ENCODE measurements at places on chromosomes 12 and 14.

GRCh38 chr12:49706351-49707127, 666 bp downstream of the FMNL3 start:
- DNase-seq: peak; percentile 48

GRCh38 chr12:57553343-57554202, 3.7 kb downstream of the KIF5A start:
- no peak for DNase-seq

- no peak for DNase-seq
Observed at GRCh38 chr12:124160097-124160756, 134.7 kb upstream of the RFLNA start.

DNA sequence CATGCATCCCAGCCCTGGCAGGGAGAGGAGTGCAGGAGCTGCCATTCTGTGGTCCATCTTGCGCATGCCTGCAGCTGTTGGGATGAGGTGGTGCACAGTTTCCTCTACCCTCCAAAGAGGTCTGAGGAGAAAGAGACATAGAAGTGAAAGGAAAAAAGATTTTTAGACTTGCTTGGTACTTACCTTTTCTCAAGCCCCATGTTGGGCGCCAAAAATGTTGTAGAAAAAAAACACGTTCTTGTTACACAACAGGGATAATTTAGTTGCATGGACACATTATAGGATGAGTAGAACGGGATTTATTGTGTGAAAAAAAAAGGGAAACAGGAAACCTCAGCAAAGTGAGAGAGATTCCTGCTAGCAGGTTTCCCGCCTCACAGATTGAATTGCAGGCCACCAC, 244.4 kb upstream of the GARIN2 start:
- DNase-seq: peak; percentile 28

DNA sequence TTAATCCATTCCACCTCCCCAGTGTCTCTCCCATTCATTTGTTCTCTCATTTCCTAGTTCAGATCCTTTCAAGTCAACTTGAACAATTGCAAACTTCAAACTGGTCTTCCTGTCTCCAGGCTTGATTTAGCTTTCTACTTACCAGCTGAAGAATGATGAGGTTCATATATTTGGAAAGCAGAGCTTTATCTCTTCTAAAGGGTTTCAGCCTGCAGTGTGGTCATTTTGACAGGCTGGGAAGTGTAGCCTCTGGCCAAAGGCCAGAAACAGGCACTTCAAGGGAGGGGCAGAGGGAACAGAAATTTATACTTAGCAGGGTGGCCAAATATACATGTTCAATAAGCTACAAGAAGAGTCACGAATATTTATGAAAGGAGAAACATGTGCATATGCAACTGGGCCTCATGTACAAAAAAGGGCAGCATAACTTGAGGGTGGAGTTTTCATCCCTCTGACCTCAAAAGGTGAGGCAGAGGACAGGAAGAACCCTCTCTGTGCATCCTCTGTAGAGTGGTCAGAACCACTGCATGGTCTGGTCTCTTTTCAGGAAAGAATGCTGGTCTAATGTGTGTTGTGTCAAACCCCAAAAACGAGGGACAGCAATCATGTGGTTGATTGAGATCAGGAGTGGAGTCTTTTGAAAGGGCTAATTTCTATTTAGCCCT, 34.0 kb upstream of the HECTD1 start:
- no peak for DNase-seq

DNA sequence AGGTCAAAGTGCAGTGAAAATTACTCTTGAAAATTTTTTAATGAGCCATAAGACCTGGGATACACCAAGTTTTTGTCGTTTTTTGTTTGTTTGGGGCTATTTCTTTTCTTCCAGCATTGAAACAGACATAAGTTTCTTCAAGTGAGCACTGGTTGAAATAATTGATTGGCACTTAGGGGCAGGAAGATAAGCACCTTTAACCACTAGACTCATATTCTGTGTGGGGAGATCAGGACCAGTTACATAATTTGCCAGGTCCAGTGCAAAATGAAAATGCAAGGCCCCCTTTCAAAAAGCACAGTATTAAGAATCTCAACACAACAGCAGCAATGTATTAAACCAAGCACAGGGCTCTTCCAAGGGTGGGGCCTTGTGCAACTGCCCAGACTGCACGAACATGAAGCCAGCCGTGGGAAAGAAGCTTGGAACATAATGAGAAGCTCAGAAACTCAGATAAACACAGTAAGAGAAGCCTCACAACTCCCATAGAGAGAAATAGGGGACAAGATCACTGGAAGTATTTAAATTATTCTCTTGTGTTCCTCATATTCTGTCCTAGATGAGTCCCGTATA, 3.2 kb upstream of the TCP11L2 start:
- DNase-seq: no peak

- no peak for DNase-seq
Observed at GRCh38 chr12:7064516-7064915, 4.0 kb downstream of the C1S start.

- DNase-seq: peak; percentile 93
Observed at GRCh38 chr12:56634837-56635791, 5.0 kb upstream of the BAZ2A start.

GRCh38 chr12:88994537-88994936, 357.8 kb downstream of the DUSP6 start:
- peak; percentile 16 for DNase-seq

- peak; percentile 62 for DNase-seq
Observed at GRCh38 chr12:112841906-112842305, 50.4 kb downstream of the RPH3A start.

- no peak for DNase-seq
Observed at GRCh38 chr12:132159555-132160003, 15.3 kb downstream of the NOC4L start.

DNA sequence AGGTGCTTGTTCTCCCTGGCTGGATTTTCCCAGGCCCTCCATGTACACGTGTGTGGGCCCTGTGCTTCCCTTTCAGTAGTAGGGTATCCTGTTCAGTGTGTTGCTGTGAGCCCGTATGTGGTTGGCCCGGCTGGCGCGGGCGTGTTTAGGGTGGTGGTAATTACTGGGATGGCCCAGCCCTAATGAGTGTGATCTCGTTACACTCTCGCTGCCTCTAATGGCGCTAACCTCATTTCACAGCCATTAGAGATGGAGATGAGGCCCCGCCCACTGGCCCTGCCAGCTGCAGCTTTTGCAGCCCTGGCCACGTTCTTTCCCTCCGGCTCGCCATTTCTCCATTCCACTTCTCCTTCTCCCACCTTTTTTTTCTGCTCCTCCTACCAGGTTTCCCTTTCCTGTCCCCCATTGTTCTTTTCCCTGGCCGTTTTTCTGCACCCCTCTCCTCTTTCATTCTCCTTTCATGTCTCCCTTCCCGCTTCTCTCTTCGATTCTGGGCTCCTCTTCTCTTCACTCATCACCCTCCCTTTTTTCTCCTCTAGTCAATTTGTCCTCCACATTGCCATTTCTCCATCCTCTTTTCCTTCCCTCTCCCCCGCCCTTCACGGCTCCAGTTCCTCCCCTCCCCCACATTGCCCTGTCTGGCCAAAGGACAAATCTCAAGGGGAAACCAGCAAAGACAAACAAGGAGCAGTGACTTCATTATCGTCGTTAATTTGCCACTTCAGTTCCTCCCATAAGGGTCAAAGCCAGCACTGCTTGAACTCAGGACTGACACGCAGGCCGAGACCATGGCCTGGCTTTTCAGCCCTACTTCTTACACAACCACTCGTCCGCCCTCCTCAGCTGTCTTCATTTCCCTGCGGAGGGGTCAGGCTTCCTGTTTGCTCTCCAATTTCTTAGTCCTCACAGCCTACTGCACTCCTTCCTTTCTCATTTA, 6.8 kb downstream of the ZFHX2 start:
- DNase-seq: no peak

GRCh38 chr12:103312742-103313354, 182.9 kb downstream of the C12orf42 start:
- DNase-seq: no peak

DNA sequence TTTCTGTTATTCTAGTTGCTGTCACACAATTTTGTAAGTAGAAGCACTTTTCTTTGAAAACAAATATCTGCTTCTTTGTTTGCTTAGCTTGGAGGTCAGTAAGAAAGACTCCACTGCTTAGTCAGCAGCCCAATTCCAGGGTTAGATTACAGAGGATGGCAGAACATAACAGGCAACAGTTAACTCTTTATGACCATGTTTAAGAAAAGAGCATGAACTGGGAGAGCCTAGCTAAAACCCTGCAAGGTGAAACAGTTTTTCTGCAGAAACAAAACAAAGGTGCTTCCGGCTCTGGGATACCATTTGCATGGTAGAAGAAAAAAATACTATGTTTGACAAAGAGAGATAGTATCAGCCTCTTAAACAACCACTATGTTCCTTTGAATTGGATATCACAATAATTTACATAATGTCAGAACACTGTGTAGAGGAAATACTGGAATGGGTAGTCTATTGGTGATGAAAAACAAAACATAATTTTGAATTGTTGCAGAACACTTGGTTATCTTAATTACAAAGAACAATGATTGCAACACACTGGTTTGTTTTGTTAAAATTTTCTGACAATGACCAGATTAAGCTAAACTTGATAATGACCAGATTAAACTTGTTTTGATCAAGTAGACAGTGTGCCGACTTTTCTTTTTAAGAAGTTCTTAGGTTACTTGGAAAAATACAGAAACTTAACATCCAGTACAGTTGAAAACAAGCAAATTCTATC, 22.4 kb upstream of the PPM1H start:
- no peak for DNase-seq

DNA sequence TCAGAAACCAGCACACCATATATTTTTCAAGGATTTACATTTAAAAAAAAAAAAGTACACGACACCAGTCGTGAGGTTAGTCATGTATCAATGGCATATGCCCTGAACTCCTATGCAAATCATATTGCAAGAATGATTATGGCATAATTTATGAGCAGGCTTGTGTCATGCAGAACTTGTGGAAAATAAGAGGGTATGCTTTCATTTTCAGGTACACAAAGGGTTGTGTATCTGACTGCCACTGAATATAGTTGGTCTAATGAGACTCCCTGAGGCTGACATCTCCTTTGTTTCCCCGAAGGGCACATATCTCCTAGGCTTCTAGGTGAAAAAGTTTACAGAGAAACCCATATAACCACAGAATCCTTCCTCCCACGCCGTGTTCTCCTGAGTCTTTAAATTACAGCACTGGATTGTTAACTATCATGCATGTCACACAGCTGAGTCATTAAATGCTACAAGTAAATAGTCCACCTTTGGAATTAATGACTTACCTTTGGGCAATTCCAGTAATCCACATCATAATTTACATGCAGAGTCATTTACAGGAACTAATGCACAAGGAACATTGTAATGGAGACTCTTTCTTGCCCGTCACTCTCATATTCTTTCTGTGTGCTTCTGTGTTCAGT, 356.7 kb upstream of the DIO2 start:
- peak; percentile 79 for DNase-seq

GRCh38 chr14:43039881-43040280, 1433.2 kb downstream of the LRFN5 start:
- DNase-seq: no peak

GRCh38 chr14:99615497-99616157, 11.6 kb upstream of the CCDC85C start:
- no peak for DNase-seq

- DNase-seq: no peak
Observed at GRCh38 chr12:3256103-3256631, 179.0 kb downstream of the TSPAN9 start.

- no peak for DNase-seq
Observed at GRCh38 chr12:92457458-92458180, 245.2 kb upstream of the PLEKHG7 start.

- DNase-seq: no peak
Observed at GRCh38 chr12:93916402-93916801, 232.0 kb upstream of the PLXNC1 start.

- DNase-seq: no peak
Observed at GRCh38 chr14:22400655-22401259, 188.3 kb downstream of the DAD1 start.

- DNase-seq: no peak
Observed at GRCh38 chr12:91191513-91192111, 9.0 kb upstream of the DCN start.

GRCh38 chr12:90234472-90234871, 525.8 kb upstream of the ATP2B1 start:
- DNase-seq: peak; percentile 16

- DNase-seq: no peak
Observed at GRCh38 chr14:102768223-102769048, 8.8 kb upstream of the TRAF3 start.

GRCh38 chr12:117033382-117034221, 65.6 kb downstream of the TESC start:
- DNase-seq: no peak

GRCh38 chr14:104865081-104865630, at the start of gene CEP170B:
TSS of gene CEP170B (plus strand) at chr14:104865268. CDS start at chr14:104868451, 3,183 bp downstream.
- peak; percentile 44 for DNase-seq

Measured in EL (cell line).